ENCODE measurements at places on chromosomes 7 and 10. TPM values are rescaled to one million over a fixed set of nuclear protein-coding genes. Genes with fewer than 3 reads are reported as not detected.

The SFTPA1 gene
- total RNA-seq, result 0.17 TPM

The HOXA6 gene
- total RNA-seq, result not detected

The C10orf62 gene
- 0.35 TPM for total RNA-seq

The PLCE1 gene
- total RNA-seq, result 4.6 TPM

The ZC3HAV1L gene
- 3.1 TPM for total RNA-seq

The CALHM3 gene
- total RNA-seq, result not detected

The GRB10 gene
- 25.4 TPM for total RNA-seq

The COL13A1 gene
- total RNA-seq, result 1.0 TPM

The ZNF425 gene
- 0.72 TPM for total RNA-seq

The LRRC4 gene
- total RNA-seq, result 3.3 TPM

The SMKR1 gene
- total RNA-seq, result not detected

The FZD1 gene
- 12.1 TPM for total RNA-seq

The IL2RA gene
- 1.5 TPM for total RNA-seq

The IQUB gene
- total RNA-seq, result 0.32 TPM

The AKR1C4 gene
- total RNA-seq, result not detected

The AKR1C8 gene
- 0.25 TPM for total RNA-seq

The CLDN3 gene
- total RNA-seq, result not detected

The NEURL1 gene
- not detected for total RNA-seq

The ANXA11 gene
- 405 TPM for total RNA-seq

The DNAJC12 gene
- total RNA-seq, result 4.3 TPM

The CPVL gene
- 72.6 TPM for total RNA-seq

The PIK3AP1 gene
- 7.5 TPM for total RNA-seq

The EPDR1 gene
- 36.7 TPM for total RNA-seq

The IL6 gene
- 1.2 TPM for total RNA-seq

The GSDME gene
- 5.3 TPM for total RNA-seq

The HYAL4 gene
- not detected for total RNA-seq

The COL17A1 gene
- 0.32 TPM for total RNA-seq

The ENKUR gene
- not detected for total RNA-seq

The CALML5 gene
- total RNA-seq, result not detected

The FGFBP3 gene
- total RNA-seq, result 0.27 TPM

The CPN1 gene
- total RNA-seq, result not detected

The NUTM2A gene
- total RNA-seq, result 1.9 TPM

The HOXA2 gene
- 0.12 TPM for total RNA-seq

The CALCR gene
- total RNA-seq, result not detected

The TMEM196 gene
- not detected for total RNA-seq

The SPDYE5 gene
- not detected for total RNA-seq

The ST8SIA6 gene
- total RNA-seq, result 7.4 TPM

The TMEM176B gene
- 45.2 TPM for total RNA-seq

The THSD7A gene
- 1.0 TPM for total RNA-seq

The LRRC18 gene
- not detected for total RNA-seq

The AKR1B1 gene
- total RNA-seq, result 230 TPM

The FBXO24 gene
- total RNA-seq, result 0.77 TPM

The SSC4D gene
- 0.55 TPM for total RNA-seq

The FAM25A gene
- not detected for total RNA-seq

The ADGRA1 gene
- total RNA-seq, result not detected

The ASB15 gene
- total RNA-seq, result 96.2 TPM

The TFPI2 gene
- 1.4 TPM for total RNA-seq

The CRHR2 gene
- 0.22 TPM for total RNA-seq

The TMEM229A gene
- total RNA-seq, result not detected

The TRIM50 gene
- total RNA-seq, result 0.30 TPM

The CTAGE4 gene
- total RNA-seq, result 0.62 TPM

The CCL24 gene
- 0.47 TPM for total RNA-seq

The NEUROG3 gene
- not detected for total RNA-seq

The GIMAP8 gene
- total RNA-seq, result 16.2 TPM

The AVPI1 gene
- 8.9 TPM for total RNA-seq

The CREB5 gene
- total RNA-seq, result 4.5 TPM

All from left ventricle myocardium superior (tissue), 1 donor.